Effector CD4-positive, alpha-beta T cell (primary cell): ENCODE measurements at places on chromosomes 6 and 20.

DNA sequence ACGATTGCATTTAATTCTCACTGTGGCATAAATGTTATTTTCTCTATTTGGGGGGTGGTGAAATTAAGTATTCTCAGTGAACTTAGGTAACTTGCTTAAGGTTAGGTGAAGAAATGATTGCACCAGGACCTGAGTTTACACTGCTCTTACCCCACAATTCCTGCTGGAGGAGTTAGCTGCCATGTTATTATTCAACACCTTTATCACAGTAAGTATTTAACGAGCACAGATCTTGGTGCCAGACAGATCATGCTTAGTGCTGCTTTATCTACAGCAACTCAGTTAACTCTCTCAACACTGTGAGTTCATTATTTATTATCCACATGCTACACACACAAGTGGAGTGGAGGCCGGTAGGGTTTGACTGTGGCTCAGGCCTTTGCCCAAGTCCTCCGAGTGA is 249.7 kb downstream of the TMEM242 start:
- no peak for DNase-seq

GRCh38 chr20:45987108-45987780 is 15.2 kb upstream of the ZNF335 start:
- DNase-seq: peak; percentile 68

DNA sequence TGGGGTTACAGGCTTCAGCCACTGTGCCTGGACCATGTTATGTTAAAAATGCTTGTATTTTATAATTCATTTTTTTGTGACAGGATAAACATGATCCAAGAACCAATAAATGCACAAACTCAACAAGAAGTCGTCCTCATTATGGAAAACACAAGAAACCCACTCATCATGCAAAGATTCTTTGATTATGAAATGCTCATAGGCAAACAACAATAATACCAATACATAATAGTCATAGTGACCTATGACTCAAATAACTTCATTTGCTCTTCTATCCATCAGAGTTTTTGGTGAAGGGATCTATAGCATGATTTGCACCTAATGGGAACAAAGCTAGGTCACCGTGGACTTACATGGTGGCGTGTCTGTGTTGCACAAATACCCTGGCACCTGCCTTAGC is 217.1 kb upstream of the THEMIS start:
- DNase-seq: no peak

DNA sequence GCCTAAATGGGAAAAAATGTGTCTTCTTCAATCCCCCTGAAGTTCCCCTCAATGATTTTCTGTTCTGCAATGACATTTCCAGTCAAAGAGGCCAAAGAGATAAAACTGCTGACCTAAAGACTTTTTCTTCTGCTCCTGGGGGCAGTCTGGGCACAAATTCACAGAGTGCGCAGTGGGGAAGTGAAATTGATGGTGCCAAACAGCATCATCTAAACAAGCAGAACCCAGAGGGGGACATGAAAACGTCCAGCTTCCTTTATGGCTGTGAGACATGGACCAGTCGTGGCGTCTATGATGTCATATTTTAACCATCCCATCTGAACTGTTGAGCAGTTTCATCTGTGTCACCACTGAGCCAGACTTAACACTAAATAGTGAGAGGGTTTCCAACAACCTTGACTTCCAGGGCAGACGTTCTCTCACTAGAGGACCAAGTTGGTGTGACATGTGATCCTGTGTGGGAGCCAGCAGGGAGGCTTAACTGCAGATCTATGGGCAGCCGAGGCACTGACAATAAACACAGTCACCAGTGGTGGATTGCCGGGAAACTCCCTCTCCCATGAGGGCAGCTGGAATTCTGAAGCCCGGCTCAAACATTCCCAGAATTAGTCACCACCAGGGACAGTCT is 12.4 kb downstream of the SCML4 start:
- DNase-seq: no peak

- no peak for DNase-seq
Observed at GRCh38 chr6:17964633-17965032, 22.8 kb downstream of the KIF13A start.

- no peak for DNase-seq
Observed at GRCh38 chr20:58623579-58624473, 27.3 kb upstream of the STX16 start.

- DNase-seq: no peak
Observed at GRCh38 chr6:4645713-4646360, 130.4 kb upstream of the CDYL start.

- DNase-seq: no peak
Observed at GRCh38 chr6:29131691-29132090, 23.8 kb downstream of the OR2J3 start.

DNA sequence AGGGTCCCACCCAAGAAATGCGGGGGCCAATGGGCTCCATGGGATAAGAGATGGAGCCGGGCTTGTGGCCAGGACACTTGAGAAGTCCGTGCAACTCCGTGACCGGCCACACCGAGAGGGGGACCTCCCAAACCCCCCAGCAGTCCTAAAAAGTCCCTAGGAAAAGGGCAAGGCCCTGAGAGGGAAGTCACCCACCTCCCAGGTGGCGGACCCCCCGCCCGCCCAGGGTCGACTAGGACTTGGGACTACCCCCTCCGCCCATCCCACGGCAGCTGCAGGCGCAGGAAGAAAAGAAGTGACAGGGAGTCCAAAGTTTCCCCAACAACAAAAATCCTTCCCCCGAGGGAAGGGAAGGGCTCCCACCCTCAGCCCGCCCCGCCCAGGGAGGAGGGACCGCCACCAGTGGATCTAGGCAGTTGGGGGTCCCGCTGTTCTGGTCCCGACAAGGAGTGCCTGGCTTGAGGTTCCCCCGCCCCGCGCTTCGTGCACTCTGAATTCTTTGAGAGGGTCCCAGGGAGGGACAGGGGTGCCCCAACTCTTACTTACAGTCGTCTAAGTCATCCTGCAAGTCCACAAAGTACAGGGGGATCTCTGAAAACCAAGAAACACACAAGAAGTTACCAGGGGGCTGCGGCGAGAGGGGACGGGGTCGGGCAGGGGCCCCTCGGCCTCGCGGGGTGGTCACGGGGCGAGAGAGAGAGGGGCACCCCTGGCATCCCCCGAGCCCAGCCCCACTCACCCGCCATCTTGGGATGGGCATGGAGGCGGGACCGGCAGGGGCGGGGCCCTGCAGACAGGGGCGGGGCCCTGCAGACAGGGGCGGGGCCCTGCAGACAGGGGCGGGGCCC is 611 bp upstream of the RAB22A start:
- peak; percentile 59 for DNase-seq

DNA sequence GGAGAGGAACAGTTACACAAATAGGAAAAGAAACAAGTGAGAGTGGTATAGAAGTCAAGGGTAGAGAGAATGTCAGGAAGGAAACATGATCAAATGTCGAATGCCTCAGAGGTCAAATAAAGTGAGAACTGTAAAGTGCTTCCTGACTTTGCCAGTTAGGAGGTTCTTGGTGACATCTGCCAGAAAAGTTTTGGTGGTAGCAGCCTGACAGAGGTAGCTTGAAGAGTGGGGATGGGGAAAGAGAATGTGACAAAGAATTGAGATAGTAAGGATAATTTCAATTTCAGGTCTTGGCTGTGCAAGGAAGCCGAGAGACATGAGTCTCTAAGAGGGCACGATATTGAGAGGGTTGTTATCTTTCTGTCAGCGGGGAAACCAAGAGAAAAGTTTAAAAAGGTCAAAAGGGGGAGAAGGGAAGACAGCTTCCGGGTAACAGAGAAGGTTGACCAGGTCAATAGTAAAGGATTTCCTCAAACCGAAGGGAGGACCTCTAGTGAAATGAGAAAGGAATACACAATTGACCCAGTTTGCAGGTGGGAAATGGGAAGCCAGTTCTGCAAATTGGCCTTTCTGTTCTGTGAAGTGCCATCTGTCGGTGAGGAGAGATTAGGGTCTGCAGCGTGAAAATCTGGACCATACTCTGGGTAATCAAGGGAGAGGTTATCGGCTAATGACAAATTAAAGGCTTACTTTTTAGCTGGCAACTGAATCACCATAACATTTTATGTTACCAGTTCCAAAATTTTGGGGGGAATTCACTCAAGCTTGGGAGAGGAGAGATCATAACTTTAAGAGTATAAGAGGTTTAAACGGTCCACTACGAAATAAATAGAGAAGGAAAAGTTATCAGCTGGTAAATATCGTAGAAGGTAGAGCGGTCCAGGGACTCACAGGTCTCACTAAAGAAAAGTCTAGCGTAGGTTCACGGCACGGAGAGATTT is 973 bp upstream of the BRD2 start:
- DNase-seq: no peak

- DNase-seq: no peak
Observed at GRCh38 chr6:30111266-30111856, 1.5 kb downstream of the TRIM31 start.

DNA sequence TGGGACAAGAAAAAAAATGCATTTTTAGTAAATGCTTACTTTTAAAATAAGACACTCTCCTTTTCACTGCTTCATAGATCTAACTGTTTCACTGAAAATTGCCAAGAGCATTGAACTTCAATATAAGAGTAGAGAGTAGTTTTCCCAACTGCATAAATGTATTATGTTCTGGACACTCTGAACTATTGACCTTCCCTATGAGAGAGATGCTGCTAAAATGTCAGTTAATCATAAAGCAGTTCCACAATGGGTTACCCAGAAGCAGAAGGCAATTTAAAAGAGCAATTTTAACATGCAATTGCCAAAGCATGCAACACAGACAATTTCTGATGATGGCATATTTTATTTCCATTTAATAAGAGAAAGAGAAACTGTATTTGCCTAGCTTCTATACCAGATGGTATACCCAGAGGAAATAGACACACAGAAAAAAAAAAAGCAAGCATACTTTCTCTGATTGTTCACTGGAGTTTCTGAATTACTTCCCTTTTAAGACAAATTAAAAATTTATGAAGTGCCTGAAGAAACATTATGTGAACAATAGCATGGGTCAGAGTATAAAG is 279.1 kb upstream of the THEMIS start:
- no peak for DNase-seq

- no peak for DNase-seq
Observed at GRCh38 chr6:103872233-103872632, 987.5 kb downstream of the HACE1 start.

DNA sequence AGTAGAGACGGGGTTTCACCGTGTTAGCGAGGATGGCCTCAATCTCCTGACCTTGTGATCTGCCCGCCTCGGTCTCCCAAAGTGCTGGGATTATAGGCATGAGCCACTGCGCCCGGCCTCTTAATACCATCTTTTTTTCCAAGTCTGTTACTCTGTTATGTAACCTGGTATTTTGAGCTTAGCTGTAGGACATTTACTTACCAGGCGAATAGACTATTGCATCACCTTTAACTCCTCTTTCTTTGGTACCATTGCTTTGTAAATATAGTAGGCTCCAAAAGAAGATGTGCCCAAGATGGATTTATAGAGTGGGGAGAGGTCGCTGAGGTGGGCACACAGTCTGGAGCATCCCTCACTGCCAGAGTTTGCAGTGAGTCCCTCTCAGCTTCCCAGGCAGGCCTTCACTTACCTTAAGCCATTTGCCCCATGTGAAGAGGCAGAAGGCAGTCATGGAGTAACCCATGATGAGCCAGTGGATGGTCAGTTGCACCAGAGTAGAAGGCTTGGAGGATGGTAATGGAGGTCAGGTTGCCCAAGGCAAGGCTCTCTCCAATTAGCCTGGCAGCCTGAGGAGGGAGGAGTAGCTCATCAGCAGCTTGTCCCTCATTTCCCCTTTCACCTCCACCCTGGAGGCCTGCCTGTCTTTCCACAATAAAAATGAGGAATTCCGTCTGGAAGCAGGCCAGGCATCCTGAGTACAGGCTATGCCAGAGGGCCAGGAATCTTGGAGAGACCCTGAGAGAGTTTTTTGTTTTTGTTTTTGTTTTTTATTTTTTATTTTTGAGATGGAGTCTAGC is 9.7 kb downstream of the TIAM2 start:
- no peak for DNase-seq

DNA sequence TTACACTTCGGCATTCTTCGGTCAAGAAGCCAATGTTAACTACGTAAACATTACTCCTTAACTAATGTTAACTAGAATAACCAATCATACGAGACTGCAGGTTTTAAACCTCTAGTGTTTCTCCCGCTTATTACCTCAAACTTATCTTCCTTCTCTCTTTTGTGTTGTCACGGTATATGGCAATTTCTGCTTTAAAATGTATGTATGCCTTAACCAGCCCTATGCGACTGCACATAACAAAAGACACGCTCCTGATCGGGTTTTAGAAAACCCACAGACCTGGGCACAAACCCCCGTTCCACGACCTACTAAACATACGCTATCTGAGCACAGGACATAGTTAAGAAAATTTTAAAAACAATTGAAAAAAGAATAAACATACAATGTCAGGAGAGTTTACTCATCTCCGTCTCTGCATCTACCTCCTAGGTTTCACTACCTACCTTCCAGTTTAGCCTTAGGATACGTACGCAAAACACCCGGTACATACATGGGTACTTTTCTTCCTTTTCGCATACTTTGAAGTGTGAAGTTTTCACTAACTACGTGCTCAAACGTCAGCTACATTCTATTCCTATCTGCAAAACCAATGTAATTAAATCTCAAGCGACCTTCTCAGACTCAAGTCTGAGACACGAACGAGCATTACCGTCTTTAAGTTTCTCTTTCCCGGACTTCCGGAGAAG is 1.1 kb downstream of the CD164 start:
- DNase-seq: no peak

GRCh38 chr20:59818911-59819310 is 114.5 kb downstream of the SYCP2 start:
- DNase-seq: no peak

GRCh38 chr6:27159725-27160124 is 87.8 kb upstream of the PRSS16 start:
- no peak for DNase-seq

- DNase-seq: no peak
Observed at GRCh38 chr6:163671791-163672190, 257.3 kb downstream of the QKI start.

- no peak for DNase-seq
Observed at GRCh38 chr20:45607810-45608209, 21.7 kb upstream of the WFDC10A start.

DNA sequence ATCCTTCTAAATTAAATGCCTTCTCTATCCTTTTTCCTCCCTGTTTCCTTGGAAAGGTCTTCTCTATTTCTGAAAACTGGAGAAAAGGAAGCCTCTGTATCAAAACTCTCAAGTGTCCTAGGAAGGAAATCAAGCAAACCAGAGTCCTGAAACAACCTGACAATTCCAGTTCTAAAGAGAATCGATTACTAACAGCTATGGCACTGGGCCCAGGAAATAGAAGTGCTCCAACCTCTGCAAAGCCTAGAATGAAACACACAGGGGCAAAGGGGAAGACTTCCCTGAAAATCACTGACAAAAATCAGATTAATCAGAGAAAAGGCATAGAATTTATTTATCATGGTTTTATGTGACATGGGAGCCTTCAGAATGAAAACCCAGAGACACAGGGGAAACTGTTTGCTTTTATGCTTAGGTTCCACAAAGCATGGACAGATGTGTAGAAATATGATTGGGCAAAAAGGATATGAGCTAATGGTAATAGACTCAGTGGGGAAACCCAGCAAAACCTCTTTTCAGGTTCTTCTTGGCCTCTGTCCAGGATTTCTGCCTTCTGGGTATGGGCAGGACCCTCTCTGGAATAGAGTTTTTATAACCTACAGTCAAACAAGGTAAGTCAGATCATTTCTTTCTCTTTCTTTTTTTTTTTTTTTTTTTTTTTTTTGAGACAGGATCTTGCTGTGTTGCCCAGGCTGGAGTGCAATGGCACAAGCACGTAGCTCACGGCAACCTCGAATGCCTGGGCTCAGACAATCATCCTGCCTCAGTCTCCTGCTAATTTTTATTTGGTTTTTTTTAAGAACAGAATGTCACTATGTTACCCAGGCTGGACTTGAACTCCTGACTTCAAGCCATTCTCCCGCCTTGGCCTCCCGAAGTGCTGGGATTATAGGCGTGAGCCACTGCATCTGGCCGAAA is 91.7 kb downstream of the CD24 start:
- no peak for DNase-seq

- DNase-seq: no peak
Observed at GRCh38 chr20:35854713-35855348, 83.0 kb downstream of the PHF20 start.
